Mesangial cell (primary cell): ENCODE measurements at places on chromosomes 1 and 21. TPM values are rescaled to one million over a fixed set of nuclear protein-coding genes. Genes with fewer than 3 reads are reported as not detected.

KCNN3 gene
- total RNA-seq = under 0.01 TPM in 2 replicates

MPZ gene
- 0.38 and 0.49 TPM in 2 replicates for total RNA-seq

OR2G6 gene
- not detected in 2 replicates for total RNA-seq

GJA5 gene
- not detected in 2 replicates for total RNA-seq

FOXO6 gene
- total RNA-seq = 0.65 and 3.8 TPM in 2 replicates

GJB5 gene
- total RNA-seq = not detected in 2 replicates

S100A7A gene
- total RNA-seq = not detected in 2 replicates

MCL1 gene
- 111 and 146 TPM in 2 replicates for total RNA-seq

VAV3 gene
- 1.3 and 5.2 TPM in 2 replicates for total RNA-seq

TRIM63 gene
- 0.38 TPM in 1 of 2 replicates, not detected in the other for total RNA-seq

BNIPL gene
- 0.33 TPM in 1 of 2 replicates, not detected in the other for total RNA-seq

LYPD8 gene
- not detected in 2 replicates for total RNA-seq

NCF2 gene
- 7.1 and 51.5 TPM in 2 replicates for total RNA-seq

S100PBP gene
- total RNA-seq = 11.7 and 12.8 TPM in 2 replicates

PRDM16 gene
- total RNA-seq = under 0.01 TPM in 1 of 2 replicates, not detected in the other

MATN1 gene
- total RNA-seq = not detected in 2 replicates

TMEM125 gene
- total RNA-seq = 0.33 and 2.8 TPM in 2 replicates

OR2AK2 gene
- not detected in 2 replicates for total RNA-seq

MARK1 gene
- 3.3 and 3.7 TPM in 2 replicates for total RNA-seq

MGST3 gene
- total RNA-seq = 132 and 217 TPM in 2 replicates

ETV3L gene
- total RNA-seq = not detected in 2 replicates

RNU1-4 gene
- under 0.01 TPM in 2 replicates for total RNA-seq

TPTE gene
- not detected in 2 replicates for total RNA-seq

SLC30A2 gene
- 0.38 TPM in 1 of 2 replicates, not detected in the other for total RNA-seq

TRAF3IP3 gene
- not detected in 2 replicates for total RNA-seq

CD101 gene
- total RNA-seq = 0.38 and 1.6 TPM in 2 replicates

FAM78B gene
- under 0.01 and 0.38 TPM in 2 replicates for total RNA-seq

S100A8 gene
- not detected in 2 replicates for total RNA-seq

VWA5B1 gene
- total RNA-seq = not detected in 2 replicates

FMO2 gene
- not detected in 2 replicates for total RNA-seq

DIPK1A gene
- 1.0 and 1.6 TPM in 2 replicates for total RNA-seq

PTPN14 gene
- total RNA-seq = 68.6 and 84.6 TPM in 2 replicates

LCE2A gene
- not detected in 2 replicates for total RNA-seq

TNFSF4 gene
- 3.7 and 4.6 TPM in 2 replicates for total RNA-seq

LCA5L gene
- 0.16 and 3.8 TPM in 2 replicates for total RNA-seq

MCOLN3 gene
- 0.33 and 1.0 TPM in 2 replicates for total RNA-seq

EPHB2 gene
- total RNA-seq = 141 and 181 TPM in 2 replicates

PRELP gene
- not detected in 2 replicates for total RNA-seq

GJA8 gene
- total RNA-seq = not detected in 2 replicates

MPL gene
- total RNA-seq = 0.13 TPM in 1 of 2 replicates, not detected in the other

MYBPHL gene
- not detected in 2 replicates for total RNA-seq

RPTN gene
- total RNA-seq = not detected in 2 replicates

ZMYND12 gene
- 0.16 and 1.9 TPM in 2 replicates for total RNA-seq

CFHR2 gene
- total RNA-seq = not detected in 2 replicates

STPG1 gene
- total RNA-seq = 5.8 and 8.6 TPM in 2 replicates

PLA2G2A gene
- total RNA-seq = not detected in 2 replicates

CHRNB2 gene
- total RNA-seq = 0.25 TPM in 1 of 2 replicates, not detected in the other

CATSPERE gene
- total RNA-seq = 0.16 and 0.38 TPM in 2 replicates

FCAMR gene
- not detected in 2 replicates for total RNA-seq

NCAM2 gene
- 0.49 and 0.51 TPM in 2 replicates for total RNA-seq

FCN3 gene
- total RNA-seq = not detected in 2 replicates

POU2F1 gene
- 5.1 and 7.4 TPM in 2 replicates for total RNA-seq
